ENCODE measurements at places on chromosomes 5 and 9.

DNA sequence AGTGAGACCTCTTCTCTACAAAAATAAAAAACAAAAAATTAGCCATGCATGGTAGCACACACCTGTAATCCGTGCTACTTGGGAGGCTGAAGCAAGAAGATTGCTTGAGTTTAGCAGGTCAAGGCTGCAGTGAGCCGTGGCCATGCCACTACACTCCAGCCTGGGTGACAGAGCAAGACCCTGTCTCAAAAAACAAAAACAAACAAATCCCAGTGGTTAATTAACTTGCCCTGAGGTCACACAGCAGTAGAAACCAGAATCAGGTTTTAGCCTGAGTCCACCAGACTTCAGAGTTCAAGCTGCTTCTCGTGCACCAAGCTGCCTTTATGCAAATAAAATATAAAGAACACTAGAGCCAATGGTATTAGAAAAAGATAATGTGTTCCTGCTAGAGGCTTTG, 169.7 kb downstream of the GOLPH3 start:
- no peak for DNase-seq

DNA sequence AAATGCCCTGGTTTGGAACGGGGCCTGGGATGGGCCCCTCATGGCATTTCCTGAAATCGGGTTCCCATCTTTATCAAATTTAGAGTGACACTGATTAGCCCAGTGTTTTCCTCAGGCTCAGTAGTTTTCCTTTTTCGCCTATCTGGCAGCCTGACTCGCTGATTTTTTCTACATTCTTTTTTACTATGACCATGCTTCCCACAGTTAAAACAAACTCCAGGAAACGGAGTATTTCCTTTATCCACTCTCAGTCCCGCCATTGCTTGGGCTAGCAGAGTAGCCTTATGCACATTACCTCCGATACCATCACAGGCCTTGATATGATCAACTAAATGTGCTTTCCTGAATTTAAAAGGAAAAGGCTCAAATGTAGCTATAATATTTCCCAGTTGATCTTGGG, 5.5 kb downstream of the OR1Q1 start:
- no peak for DNase-seq

DNA sequence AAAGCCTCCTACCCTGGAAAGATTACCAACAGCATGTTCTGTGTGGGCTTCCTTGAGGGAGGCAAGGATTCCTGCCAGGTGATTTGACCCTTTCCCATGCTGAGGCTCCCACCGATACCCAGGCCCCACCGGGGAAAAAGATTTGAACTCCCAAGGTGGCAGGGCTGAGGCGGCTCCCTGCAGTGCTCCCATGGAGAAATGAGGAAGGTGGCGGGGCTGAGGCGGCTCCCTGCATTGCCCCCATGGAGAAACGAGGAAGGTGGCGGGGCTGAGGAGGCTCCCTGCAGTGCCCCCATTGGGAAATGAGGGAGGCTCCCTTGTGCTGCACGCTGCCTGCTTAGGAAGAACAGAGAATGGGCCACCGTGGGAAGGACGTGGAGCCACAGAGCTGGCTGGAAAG, 3.2 kb downstream of the PRSS3 start:
- no peak for DNase-seq

- no peak for DNase-seq
Measured at GRCh38 chr5:83363111-83363885, 108.2 kb upstream of the VCAN start.

GRCh38 chr9:99677281-99677680, 144.4 kb upstream of the NR4A3 start:
- DNase-seq, result no peak

GRCh38 chr5:174187001-174187400, 141.5 kb downstream of the NSG2 start:
- DNase-seq, result no peak

- DNase-seq, result no peak
Measured at GRCh38 chr9:122767817-122768216, 20.9 kb upstream of the OR5C1 start.

DNA sequence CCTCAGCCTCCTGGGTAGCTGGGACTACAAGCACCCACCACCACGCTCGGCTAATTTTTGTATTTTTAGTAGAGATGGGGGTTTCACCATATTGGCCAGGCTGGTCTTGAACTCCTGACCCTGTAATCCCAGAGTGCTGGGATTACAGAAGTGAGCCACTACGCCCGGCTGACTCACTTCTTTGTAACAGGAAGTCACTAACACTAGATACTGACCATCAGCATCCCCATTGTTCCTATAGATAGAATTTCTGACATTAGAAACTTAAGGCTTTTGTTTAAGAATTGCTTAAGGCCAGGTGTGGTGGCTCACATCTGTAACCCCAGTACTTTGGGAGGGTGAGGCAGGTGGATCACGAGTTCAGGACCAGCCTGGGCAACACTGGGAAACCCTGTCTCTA, 42.2 kb downstream of the LEAP2 start:
- no peak for DNase-seq

GRCh38 chr9:97772145-97772544, 75.0 kb upstream of the XPA start:
- DNase-seq, result no peak

- DNase-seq, result no peak
Measured at GRCh38 chr5:15388866-15389265, 111.1 kb upstream of the FBXL7 start.

GRCh38 chr9:101467690-101468089, 32.1 kb upstream of the ALDOB start:
- DNase-seq, result no peak

- no peak for DNase-seq
Measured at GRCh38 chr9:92534674-92535073, 1.1 kb downstream of the ECM2 start.

DNA sequence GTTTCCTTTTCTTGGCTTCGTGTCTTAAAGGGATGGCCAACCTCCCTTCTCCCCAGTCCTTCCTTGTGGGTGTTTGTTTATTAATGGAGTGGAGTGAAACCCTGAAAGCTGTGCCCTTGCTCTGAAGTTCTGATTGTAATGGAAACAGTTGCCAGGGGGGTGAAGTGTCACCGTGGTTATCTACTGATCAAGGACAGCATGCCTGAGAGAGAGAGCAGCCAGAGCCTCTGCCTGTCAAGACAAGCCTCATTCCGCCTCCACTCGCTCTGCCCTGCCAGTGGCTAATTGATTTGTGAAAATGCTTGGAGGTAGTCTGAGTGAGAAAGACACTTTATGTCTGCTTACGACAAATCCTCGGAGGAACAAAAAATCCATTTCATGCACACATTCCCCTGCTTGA, 143.7 kb upstream of the SLC30A5 start:
- DNase-seq, result no peak

DNA sequence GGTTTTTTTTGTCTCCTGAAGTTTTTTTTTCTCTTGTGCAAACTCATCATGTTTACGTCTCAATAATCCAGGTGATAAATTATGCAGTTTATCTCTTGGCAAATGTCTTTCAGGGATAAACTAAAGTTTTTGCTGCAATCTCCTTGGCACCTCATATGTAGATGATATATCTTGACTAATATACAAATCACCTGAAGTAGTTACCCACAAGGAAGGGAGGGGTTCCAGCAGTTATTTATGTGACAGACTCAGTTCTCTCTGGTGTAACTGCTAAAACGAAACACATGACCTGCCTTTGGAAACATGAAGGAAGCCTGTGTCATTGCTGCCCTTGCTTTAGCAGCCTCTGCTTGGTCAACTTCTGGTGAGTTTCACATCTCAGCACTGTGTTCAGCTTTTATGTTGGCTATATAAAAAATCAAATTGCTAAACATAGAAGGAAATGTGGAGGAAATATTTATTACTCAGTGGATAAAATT, 39.3 kb upstream of the KIAA1958 start:
- DNase-seq, result no peak

DNA sequence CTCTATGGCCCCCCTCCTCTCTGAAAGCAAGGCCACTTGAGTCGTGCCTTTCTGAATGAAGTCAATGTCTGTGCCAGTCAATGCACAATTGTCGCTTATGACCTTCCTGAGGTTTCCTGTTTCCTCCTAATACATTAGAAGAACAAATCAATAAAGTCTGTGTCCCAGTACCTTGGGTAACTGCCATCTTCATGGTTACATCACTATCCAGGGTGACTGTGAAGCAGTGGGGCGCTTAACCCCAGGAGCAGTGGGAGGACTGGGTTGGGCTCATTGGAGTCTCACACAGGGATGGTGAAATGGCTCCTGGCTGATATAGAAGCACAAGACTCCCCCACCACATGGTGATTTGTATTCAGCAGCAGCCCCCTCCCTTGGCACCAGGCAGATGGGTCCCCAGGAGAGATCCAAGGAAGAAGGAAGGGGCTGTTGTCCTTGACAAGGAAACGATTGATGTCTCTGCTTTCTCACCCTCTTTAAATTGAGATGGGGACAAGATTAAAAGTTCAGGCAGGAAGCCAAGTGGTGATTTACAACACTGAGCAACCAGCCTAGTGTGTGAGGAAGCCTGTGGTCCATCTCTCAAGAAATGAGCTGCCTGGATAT, 261.9 kb upstream of the ZNF462 start:
- DNase-seq, result no peak

DNA sequence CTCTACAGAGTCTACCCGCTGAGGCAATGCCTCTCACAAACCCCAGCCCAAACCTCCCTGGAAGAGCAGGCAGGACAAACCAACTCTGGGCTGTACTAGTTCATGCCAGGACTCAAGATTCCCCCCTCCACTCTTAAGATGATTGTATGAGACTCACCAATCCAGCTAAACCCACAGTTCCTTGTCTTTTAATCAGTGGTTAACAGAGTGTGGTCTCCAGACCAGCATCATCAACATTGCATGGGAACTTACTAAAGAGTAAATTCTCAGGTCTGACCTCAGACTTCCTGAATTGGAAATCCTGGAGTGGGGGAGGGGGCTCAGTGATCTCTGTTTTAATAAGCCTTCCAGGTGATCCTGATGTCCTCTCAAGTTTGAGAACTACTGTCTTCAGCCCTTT, 240.9 kb downstream of the GAS1 start:
- no peak for DNase-seq

DNA sequence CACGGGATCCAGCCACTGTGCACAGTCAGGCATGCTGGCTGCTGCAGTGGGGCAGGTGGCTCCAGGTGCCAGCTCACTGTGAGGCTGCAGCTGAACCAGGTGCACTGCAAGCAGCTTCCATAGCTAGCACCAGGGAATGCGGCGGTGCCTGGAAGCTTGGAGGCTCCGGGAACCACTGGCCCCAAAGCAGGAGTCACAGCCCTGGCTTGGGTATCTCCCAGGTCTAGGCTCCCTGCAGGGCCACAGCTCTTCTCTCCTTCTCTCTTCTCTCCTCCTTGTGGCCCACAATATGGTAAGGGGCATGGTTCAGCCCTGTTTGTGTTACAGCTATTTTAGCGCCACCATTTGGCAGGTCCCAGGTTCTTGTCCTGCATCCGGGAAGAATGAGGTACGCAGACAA, 6.7 kb upstream of the MTMR12 start:
- no peak for DNase-seq

DNA sequence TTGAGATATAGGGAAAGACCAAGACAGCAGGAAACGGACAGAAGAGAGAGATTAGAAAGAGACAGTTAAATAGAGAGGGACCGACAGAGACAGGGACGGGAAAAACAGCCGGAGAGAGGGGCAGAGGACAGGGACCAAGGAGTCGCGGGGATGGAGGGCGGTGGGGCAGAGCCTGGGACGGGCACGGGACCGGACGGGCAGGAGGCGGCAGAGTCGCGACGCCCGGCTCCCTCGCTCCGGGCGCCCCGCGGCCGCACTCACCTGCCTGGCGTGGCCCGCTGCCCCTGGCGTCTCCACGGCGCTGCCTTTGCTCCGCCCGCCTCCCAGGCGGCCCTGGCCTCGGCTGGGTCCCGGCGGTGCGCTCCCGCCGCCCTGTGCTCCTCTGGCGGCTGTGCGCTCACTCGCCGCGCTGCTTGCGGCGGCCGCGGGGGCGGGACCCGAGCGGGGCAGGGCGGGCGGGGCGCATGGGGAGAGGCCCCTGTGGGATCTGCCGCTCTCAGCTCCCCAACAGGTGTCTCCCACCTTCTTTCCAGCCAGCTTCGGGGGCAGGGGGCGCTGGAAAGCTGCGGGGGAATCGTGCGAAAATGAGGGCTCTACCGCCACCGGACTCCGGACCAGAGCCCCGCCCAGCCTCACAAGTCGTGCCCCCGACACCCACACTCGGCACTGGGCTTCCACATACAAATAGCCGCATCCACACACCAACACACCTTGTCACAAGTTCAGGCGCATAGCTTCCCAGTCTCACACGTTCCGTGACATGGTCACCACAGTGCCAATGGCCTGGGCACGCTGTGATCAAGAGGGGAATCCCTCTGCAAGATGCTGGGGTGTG, at the start of gene ARID3C:
TSS of gene ARID3C (minus strand) at position 411 of the 835 bp plus-strand sequence. CDS start 1,052 bp downstream, outside the sequence.
- no peak for DNase-seq

DNA sequence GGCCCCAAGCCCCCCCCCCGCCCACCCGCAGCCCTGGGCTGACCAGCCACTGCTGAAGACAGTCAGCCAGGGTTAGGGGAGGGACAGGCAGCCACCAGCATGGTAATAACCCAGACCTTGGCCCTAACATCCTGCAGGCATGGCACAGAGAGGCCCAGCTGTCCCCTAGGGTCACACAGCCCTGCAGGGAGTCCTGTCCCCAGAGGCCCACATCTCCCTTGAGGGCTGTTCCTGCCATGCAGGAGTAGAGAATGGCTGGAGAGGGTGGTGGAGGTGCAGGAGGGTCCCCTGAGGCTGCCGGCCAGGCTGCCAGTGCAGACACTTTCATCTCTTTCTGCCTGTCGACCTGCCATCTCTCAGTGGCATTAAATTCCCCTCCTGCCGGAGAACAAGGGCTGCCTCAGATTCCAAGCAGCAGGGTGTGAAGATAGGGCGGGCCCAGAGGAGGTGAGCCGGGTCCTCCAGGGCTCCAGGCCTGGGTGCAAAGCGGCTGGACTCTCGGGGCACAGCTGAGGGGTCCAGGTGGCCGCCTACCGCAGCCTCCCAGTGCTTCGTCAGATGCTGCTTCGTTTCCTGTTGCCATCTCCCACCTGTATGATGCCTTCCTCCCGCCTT, 40.0 kb downstream of the CXXC5 start:
- DNase-seq, result no peak

DNA sequence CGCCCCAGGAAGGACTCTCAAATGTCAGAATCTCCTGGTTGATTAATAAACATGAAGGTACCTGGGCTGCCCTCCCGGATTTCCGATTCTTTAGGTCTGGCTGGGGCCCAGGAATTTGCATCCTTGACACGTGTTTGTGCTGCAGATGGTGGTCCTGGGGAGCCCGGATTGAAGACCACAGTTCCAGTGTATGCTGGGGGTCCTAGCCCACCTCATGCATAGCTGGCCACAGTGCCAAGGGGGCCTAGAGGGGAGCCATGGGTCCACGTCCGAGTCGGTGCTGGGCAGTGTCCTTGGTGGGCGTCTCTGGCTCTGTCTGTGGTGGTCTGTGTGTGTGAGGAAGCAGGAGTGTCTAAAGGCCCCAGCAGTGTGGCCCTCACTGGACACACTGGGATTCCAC, 3.2 kb downstream of the NCS1 start:
- no peak for DNase-seq
